ENCODE measurements at places on chromosomes 12 and 14.

DNA sequence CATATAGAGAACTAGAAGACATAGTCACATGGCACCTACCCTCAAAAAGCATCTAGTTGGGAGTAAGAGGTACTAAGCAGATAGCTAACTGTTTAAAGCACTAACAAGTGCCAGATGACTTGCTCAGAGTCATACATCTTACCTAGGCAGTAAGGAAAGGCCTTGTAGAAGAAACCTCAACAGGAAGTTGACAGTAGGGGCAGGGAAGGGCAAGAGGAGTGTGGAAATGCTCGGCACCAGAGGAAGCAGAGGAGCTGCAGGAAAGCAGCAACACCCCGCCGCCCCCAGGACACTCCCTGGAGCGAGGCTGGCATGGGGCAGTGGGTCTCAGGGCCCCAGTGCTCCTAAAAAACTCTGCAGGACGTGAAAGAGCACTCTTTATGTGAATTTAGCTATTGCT lies 92.9 kb downstream of the PPP2R5C start:
- DNase-seq = no peak

- no peak for DNase-seq
Measured at GRCh38 chr12:96919510-96920210, 12.6 kb downstream of the NEDD1 start.

DNA sequence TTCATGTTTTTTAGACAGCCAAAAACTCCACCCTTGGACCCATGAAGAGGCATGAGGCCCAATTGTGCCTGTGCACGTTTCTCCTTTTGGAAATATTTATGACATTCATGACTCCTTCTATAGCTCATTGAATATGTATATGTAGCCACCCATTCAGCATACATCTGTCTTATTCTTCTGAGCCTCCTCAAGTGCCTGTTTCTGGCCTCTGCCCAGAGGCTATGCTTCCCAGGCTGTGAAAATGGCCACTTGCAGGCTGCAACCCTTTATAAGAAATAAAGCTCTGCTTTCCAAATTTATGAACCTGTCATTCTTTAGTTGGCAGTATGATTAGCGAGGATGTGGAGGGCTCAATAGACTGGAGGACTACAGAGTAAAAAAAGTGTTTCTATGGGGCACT lies 35.3 kb downstream of the TSPAN19 start:
- DNase-seq = no peak

- no peak for DNase-seq
Measured at GRCh38 chr14:33700052-33700451, 250.8 kb downstream of the EGLN3 start.

DNA sequence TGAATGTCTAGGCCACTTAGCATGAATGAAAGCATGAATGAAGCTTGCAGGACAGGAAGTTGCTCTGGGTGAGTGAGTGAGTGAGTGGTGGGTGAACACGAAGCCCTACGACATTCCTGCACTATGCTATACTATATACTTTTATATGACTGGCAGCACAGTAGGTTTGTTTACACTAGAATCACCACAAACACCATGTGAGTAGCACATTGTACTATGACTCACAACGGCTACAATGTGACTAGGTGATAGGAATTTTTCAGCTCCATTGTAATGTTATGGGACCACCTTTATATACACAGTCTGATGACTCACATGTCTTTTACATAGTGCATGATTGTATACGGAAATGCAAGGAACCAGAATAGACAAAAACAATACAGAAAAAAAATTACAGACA lies 1480.2 kb downstream of the AACS start:
- no peak for DNase-seq

DNA sequence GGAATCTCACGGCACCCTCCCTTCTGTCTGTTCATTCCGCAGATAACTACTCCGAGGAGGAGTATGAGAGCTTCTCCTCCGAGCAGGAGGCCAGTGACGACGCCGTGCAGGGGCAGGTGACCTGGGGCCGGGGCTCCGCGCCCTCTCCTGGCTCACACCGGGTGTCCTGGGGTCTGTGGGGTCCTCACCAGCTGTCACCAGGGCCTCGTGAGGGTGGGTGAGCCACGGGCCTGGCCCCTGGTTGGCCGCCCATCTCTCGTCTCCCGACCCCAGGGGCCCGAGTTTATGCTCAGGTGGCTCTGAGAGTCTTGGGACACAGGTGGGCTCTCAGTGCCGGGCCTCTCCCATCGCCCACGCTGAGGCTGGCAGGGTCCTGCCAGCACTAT lies 30.3 kb upstream of the TEX22 start:
- no peak for DNase-seq

- DNase-seq = no peak
Measured at GRCh38 chr14:99579903-99580571, 24.0 kb downstream of the CCDC85C start.
